Kasumi-1 (cell line): ENCODE measurements at places on chromosomes 3 and 15.
A peak's percentile ranks its signal among the peaks of the same experiment; 100 is the strongest.

DNA sequence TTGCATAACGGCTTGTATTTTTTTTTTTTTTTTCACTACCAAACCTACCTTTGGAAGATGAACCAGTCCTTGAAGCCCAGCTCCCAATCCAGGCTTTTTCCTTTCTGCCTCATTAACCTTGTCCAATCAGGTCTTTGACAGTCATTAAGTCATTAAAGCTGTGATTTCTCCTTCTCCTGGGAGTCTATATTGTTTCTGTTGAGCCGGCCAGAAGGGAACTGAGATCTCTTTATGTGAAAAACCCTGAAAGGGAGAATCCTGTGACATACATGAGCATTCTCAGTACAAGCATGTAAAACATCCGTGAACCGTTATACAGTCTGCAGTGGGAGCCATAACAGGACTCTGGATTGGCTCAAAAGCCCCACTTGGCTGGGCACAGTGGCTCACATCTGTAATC lies 40.0 kb downstream of the ZNF589 start:
- no peak for DNase-seq

- no peak for DNase-seq
Observed at GRCh38 chr15:96183514-96183850, 147.0 kb upstream of the NR2F2 start.

DNA sequence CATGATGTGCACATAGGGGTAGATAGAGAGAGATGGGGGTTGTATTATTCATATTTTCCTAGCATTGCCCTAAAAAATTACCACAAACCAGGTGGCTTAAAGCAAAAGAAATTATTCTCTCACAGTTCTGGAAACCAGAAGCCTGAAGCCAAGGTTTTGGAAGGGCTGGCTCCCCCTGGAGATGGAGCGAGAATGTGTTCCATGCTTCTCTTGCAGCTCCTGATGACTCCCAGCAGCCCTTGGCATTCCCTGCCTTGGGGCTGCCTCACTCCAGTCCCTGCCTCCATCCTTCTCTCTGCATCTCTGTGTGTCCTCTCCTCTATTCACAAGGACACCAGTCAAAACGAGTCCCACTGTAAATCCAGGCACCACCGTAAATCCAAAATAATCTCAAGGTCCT lies 91.5 kb upstream of the FAM174B start:
- DNase-seq: no peak

DNA sequence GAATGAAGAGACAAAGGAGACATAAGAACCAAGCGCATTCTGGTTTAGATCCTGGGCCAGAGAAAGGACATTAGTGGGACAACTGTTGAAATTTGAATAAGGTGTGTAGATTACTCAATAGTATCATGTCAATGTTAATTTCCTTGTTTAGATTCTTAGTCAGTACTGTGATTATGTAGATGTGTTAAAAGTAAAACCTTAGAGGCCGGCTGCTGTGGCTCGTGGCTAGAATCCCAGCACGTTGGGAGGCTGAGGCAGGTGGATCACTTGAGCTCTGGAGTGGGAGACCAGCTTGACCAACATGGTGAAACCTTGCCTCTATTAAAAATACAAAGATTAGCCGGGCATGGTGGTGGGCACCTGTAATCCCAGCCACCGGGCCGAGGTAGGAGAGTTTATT lies 26.7 kb downstream of the CYP8B1 start:
- DNase-seq: no peak

GRCh38 chr3:142595581-142595950 lies 627 bp upstream of the PLS1 start:
- no peak for DNase-seq

DNA sequence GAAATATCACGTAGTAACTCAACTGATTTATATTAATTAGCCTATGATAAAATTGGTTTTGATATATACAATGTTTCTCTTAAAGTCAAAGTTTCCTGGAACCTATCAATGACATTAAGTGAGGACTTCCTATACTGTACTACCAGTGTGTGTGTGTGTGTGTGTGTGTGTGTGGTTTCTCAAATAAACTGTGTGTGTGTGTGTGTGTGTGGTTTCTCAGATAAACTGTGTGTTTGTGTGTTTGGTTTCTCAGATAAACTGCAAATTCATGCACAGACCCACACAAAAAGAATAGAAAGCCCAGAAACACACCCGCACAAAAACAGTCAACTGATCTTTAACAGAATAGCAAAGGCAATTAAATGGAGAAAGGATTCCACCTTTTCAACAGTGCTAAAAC lies 14.5 kb upstream of the WDR5B start:
- no peak for DNase-seq

- no peak for DNase-seq
Observed at GRCh38 chr15:85331655-85332285, 48.6 kb upstream of the AKAP13 start.

DNA sequence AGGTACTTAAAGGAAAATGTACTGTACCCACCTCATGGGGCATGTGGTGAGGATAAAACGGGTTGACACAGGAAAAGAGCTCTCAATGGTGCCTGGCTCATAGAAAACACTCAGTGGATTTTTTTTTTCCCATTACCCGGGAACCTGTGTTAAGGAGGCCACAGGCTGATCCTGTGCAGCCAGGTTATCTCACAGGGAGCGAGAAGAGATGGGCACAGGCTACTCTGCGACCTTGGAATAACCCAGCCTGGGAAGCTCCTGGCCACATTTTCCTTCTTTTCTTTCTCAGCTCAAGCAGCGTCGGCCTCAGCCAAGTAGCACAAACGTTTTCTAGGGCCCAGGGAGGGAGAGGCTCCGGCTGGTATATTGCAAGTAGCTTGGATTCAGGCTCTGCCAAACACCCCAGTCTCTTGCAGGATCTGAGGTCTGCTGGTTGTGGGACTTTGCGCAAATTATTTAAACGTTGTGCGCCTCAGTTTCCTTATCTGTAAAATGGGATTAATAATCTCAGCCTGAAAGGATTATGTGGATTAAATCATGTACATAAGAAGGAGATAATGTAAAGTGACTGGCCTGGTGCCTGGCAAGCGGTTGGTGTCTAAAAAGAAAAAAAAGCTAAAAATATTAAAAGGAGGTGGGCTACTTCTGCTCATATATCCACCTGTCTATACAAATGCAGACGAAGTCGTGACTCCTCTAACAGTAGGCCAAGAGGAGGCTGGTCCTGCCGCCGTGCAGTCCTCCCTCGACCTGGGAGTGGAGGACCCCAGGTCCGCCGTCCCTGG lies 2.2 kb downstream of the FURIN start:
- DNase-seq: no peak

DNA sequence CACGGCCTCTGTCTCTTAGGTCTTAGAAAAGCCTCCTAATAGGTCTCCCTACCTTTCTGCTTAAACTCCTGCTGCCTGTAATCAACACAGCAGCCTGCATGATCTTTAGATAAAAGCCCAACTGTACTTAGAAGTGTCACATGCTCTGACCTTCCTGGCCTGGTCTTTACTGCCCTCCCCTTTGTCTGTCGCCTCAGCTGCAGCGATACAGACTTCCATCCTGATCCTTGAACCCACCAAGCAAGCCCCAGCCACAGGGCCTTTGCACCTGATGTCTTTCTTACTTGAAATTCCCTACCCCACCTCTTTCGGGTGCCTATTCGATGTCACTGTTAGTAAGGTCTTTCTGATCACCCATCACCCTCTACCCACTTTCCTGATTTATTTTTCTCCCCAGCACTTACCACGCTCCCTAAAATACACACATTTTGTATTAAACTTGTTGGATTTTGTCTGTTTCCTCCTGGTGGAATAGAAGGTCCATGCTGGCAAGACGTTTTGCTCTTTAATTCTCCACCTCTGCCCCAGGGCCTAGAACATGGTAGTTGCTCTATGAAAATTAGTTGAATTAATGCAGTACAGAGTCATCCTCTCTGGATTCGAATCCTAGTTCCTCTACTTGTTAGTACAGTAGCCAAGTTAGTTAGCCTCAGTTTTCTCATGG lies 51.1 kb downstream of the AQP9 start:
- DNase-seq: no peak

DNA sequence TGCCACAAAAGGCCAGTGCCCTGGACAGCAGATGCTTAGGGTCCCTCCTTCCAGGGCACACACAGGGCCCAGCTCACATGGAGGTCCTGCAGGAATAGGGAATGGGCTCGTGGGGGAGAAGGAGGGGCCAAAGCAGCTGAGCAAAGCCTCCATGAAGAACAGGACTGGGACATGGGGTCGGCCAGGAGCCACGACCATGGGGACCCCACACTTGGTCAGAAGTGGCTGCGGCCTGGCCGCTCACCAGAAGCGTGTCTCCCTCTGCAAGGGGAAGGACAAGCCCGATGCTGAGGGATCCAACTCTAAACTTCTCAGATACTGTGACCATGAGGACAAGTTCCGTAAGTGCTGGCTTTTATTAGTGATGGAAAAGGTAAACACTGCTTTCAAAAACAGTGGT lies 15.3 kb downstream of the RBPMS2 start:
- no peak for DNase-seq

- DNase-seq: peak; percentile 36
Observed at GRCh38 chr3:187319699-187320302, 28.3 kb upstream of the MASP1 start.

GRCh38 chr3:135806317-135806716 lies 159.2 kb upstream of the PPP2R3A start:
- DNase-seq: no peak

DNA sequence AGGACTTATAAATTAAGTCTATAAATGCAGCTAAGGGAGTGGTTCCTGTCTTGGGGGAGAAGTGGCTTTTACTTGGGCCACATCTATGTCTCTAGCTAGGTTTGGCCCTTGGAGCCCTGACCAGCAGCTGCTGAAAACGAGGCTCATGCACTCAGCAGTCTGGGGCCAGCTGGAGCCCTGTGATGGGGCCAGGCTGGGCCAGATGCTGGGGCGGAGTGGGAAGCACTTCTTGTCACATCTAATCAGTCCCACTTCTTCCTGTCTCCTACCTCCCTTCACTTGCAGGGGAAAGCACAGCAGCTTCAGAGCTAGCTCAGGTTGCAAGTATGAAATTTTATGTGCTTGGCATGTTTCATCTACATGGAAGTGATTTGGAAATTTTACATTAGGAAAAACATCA lies 209.9 kb upstream of the ROPN1 start:
- no peak for DNase-seq

- no peak for DNase-seq
Observed at GRCh38 chr15:25667829-25668228, 195.3 kb downstream of the ATP10A start.

DNA sequence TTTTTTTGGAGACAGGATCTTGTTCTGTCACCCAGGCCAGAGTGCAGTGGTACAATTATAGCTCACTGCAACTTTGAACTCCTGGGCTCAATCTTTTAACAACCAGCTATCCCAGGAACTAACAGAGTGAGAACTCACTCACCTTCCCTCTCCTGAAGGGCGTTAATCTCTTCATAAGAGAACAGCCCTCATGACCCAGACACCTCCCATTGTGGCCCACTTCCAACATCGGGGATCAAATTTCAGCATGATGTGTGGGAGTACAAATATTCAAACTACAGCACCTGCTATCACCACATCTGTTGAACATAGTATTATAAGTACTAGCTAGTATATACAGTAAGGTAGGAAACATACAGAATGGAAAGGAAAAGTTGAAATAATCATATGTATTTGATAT lies 132.5 kb downstream of the DOCK3 start:
- DNase-seq: no peak

GRCh38 chr15:88913850-88914169 lies 631 bp upstream of the MFGE8 start:
- no peak for DNase-seq

DNA sequence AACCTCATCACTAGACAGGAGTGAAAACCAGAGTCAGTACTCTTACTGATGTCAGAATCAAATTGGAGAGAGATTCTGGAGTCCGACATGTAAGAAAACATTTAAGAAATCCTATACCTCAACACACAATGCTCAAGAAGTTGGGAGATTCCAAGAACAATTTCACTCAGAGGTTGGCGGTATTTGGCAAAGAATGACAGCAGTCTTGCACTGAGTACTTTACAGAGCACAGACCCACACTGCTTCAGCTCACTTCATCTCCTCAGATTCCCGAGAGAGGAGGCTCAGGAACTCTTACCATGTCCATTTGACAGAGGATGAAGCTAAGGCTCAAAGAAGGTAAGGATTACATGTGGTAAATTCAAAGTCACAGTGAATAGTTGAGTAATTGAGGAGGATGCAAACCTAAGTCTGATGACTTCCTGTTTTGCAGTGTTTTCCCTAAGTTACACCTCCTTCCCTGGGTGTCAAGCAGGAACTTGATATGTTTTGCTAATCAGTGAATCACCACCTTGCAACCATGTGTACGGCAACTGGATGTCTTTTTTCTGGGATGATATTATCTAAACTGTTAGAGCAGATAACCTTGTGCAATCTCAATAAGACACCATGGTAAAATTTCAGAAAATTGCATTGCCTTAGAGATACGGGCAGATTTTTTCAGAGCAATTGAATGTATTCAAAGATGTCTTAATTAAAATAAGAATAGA lies 61.3 kb upstream of the MME start:
- peak; percentile 44 for DNase-seq

- DNase-seq: peak; percentile 19
Observed at GRCh38 chr3:122975163-122975923, 52.2 kb downstream of the SEMA5B start.

DNA sequence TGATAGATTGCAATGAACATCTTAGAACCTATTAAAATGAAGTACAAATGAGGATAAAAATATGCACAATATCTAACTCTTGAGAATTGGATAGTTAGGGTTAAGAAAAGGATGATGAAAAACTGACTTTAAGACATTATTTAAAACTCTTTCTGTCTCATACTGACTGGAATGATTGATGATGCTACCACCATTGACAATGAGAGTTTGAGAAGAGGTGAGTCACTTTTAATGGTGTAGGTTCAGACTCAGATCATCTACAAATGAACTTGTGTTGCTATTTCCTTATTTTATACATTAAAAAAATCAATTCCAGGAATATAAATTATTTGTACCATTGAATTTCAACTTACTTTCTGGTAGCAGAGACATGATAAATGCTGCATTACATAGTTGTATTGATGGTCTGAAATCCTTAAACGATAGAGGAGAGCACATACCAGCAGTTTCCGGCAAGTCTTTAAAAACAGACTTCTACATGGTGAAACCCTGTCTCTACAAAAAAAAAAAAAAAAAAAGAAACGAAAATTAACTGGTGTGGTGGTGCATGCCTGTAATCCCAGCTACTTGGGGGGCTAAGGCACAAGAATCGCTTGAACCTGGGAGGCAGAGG lies 409.0 kb downstream of the OTOL1 start:
- no peak for DNase-seq

DNA sequence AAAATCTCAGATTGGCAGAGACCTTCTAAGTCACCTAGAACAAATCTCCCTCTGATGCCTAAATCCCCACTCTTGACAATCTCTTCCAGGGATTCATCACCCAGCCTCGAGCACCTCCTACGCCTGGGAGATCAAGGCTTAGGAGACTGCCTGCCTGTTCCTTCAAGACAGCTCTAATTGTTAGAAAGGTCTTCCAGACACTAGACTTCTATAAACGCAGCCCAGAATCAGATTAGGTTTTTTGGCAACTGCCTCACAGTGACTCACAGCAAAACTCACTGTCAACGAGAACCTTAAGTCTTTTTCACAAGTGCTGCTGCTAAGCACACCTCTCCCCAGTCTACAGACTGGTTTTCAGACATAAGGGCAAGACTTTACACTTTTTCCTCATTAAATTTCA lies 23.1 kb downstream of the SRGAP3 start:
- DNase-seq: no peak

GRCh38 chr15:99504071-99504822 lies 61.5 kb upstream of the MEF2A start:
- peak; percentile 60 for DNase-seq

DNA sequence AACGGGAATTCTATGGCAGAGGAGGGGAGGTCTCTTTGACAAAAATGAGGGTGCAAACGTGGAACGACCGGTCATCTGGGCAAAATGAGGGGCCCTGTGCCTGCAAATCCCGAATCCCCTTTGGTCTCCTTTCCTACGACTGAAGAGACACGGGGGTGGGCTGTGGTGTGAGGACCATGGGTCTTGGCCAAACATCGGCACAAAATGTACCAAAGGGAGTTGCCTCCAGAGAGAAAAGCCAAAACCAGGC lies 498 bp downstream of the ZNF280D start:
- DNase-seq: no peak
